Body of pancreas (tissue), 4 donors: ENCODE measurements at places on chromosomes 4 and X. TPM values are rescaled to one million over a fixed set of nuclear protein-coding genes. Genes with fewer than 3 reads are reported as not detected.

DNA sequence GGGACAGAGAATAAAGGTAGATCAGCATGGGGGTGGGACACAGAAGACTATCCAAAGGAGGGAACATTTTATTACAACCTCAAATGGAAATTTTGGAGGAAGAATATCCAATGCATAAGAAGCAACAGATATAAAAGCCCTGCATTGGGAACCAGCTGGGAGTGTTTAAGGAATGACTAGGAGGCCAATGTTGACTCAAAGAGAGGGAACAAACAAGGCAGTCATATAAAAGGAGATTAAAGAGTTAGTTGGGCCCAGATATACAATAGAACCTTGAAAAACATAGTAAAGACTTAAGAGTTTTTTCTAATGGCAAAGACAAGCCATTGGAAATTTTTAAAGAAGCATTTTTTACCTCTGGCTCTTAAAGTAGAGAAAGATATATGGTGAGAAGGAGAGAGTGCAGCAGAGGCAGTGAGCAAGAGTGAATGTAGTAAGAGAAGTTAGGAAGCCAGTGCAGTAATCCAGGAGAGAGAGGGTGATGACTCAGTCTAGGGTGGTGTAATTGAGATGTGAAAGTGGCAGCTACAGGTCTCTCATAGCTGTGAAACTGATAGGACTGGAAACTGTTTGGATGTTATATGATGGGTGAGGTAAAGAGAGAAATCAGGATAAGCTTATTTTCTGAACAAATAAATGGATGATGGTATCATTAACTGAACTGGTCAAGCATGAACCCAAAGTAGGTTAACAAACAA is 182.2 kb upstream of the ATOH1 start:
- no peak overlapping the region for H3K27ac ChIP-seq
- H3K4me3 ChIP-seq, result no peak overlapping the region
- H3K36me3 ChIP-seq, result no peaks in the 10 kb centered on the region
- DNase-seq, result no peak

- H3K4me3 ChIP-seq, result no peak overlapping the region
- H3K27me3 ChIP-seq, result no peaks in the 10 kb centered on the region
- DNase-seq, result no peak
- H3K4me1 ChIP-seq, result peaks cover 17% of the 10 kb centered on the region
Measured at GRCh38 chrX:54992911-54993622, 921 bp downstream of the PFKFB1 start.

Gene SLC9B1
- total RNA-seq, result not detected

Gene NAP1L3
- total RNA-seq, result 0.33 TPM

GRCh38 chrX:73508861-73509260 is 54.1 kb upstream of the CHIC1 start:
- H3K27ac ChIP-seq, result no peak overlapping the region
- no peak overlapping the region for H3K4me3 ChIP-seq
- H3K27me3 ChIP-seq, result no peaks in the 10 kb centered on the region

Gene PSAPL1
- total RNA-seq, result 0.52 TPM

GRCh38 chrX:64188901-64189300 is 16.6 kb downstream of the AMER1 start:
- H3K27me3 ChIP-seq, result no peaks in the 10 kb centered on the region
- H3K4me3 ChIP-seq, result no peak overlapping the region
- no peak for DNase-seq
- H3K36me3 ChIP-seq, result no peaks in the 10 kb centered on the region
- H3K27ac ChIP-seq, result no peak overlapping the region

Gene DUX4
- total RNA-seq, result not detected

DNA sequence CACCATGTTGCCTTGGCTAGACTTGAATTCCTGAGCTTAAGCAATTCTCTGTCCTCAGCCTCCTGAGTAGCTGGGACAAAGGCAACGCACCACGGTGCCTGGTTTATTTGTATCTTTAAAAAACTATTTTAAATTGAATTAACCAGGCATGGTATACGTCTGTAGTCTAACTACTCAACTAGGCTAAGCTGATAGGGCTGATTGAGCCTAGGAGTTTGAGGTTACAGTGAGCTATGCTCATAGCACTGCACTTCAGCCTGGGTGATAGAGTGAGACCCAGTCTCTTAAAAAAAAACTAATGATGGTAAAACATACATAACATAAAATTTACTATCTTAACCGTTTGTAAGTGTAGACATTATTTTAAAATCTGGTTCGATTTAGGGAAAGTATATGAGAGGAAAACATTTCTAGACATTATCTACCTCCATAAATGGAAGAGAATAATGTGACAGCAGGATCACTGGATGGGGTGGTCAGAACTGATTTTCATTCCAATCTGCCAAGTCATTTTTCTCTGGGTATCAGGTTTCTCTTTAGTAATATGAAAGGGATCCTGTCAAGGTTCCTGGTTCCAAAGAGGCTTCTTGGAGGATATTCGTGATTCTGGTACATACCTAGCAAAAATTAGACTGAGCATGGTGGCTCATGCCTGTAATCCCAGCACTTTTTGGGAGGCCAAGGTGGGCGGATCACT is 8.7 kb upstream of the ITGB1BP2 start:
- H3K4me3 ChIP-seq, result no peak overlapping the region
- DNase-seq, result no peak
- H3K27me3 ChIP-seq, result no peaks in the 10 kb centered on the region
- H3K27ac ChIP-seq, result no peak overlapping the region
- H3K36me3 ChIP-seq, result peaks cover 17% of the 10 kb centered on the region
- peaks cover 6% of the 10 kb centered on the region for H3K4me1 ChIP-seq

DNA sequence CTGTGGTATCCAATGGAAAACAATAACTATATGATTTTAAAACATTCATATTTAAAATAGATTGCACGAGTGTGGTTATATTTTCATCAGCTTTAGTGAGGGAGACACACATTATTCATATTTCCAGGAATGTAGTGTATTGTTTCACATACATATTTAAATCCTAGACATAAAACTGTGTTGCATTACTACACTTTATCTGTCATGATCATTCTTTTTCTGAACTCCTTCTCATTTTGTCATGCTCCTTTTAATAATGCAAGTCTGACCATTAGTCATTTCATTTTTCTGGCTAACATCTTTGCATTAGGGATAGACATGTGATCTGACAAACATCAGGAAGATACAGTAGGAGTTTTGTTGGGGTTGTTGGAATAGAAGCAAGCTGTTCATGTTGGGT is 1382.7 kb downstream of the PCDH7 start:
- no peaks in the 10 kb centered on the region for H3K27me3 ChIP-seq
- H3K27ac ChIP-seq, result no peak overlapping the region
- H3K4me3 ChIP-seq, result no peak overlapping the region
- no peaks in the 10 kb centered on the region for H3K36me3 ChIP-seq

- H3K4me1 ChIP-seq, result no peaks in the 10 kb centered on the region
- H3K36me3 ChIP-seq, result no peaks in the 10 kb centered on the region
- H3K27ac ChIP-seq, result no peak overlapping the region
- H3K4me3 ChIP-seq, result no peak overlapping the region
- no peaks in the 10 kb centered on the region for H3K27me3 ChIP-seq
Measured at GRCh38 chr4:42048394-42048793, 58.1 kb downstream of the SLC30A9 start.

GRCh38 chrX:32893751-32894150 is 317.6 kb downstream of the DMD start:
- no peaks in the 10 kb centered on the region for H3K27me3 ChIP-seq
- H3K36me3 ChIP-seq, result no peaks in the 10 kb centered on the region
- H3K27ac ChIP-seq, result no peak overlapping the region
- H3K4me3 ChIP-seq, result no peak overlapping the region

DNA sequence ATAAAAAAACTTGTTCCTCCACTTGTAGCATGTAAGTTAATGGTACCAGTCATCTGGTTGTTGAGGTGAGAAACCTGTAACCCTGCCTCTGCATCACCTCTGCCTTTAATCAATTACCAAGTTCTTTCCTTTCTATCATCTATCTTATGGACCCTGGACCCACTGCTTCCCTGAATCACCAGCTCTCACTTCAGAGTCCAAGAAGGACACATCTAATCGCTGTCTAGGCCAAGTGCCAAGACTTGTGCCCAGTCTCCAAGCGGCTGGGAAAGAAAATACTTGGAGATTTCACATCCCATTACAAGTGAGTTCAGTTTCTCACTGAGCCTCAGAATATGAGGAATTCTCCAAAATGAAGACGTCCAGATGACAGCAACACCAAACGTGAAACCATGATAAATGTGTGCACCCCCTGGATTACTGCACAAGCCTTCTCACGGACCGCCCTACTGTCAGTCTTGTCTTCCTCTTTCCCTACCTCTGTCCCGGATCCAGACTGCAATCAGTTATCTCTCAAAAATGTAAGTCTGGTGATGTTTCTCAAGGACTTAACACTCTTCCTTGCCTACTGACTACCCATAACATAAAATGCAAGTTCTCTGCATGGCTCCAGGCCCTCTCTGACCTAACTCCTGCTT is 10.4 kb downstream of the PALLD start:
- DNase-seq, result peak; percentile 71
- no peak overlapping the region for H3K4me3 ChIP-seq
- no peaks in the 10 kb centered on the region for H3K27me3 ChIP-seq
- H3K4me1 ChIP-seq, result no peaks in the 10 kb centered on the region
- no peaks in the 10 kb centered on the region for H3K36me3 ChIP-seq

Gene SUPT20HL1
- 0.26 TPM for total RNA-seq

DNA sequence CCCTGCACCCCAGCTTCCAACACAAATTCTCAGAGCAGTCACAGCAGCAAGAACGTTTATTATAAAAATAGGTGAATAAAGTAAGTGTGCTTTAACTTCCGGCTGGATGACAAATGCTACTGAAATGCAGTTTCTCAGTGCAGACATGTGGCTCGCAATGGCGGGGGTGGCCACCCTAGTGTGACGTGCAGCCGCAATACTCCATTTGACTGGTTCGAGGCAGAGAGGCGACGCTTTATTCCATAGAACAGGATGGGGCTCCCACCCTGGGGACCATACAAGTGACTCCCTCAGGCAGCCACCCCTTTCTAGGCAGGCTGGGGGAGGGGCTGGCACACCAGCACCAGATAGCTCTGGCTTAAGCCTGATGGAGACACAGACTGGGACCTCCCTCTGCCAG is 14.5 kb downstream of the TNIP2 start:
- no peaks in the 10 kb centered on the region for H3K27me3 ChIP-seq
- H3K4me3 ChIP-seq, result no peak overlapping the region
- no peak for DNase-seq
- no peak overlapping the region for H3K27ac ChIP-seq
- H3K36me3 ChIP-seq, result peaks cover 20% of the 10 kb centered on the region
- no peaks in the 10 kb centered on the region for H3K4me1 ChIP-seq

DNA sequence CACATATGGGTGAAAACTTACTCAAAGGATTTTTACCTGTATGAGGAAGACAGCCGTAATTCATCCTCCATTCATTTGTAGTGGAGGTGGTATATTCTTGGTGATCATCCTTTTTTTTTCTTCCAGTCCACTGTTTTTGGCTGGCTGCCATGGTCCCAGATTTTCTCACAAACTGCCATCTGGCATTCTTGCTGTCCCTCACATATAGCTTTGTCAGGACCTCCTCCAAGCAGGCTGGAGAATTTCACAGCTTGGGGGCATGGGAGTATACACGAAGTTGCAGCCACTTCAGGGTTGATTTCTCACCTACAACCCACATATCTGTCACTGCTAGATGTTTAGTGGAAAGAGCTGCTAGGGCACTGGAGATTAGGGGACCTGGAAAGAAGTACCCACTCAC is 401.0 kb downstream of the IL1RAPL1 start:
- H3K36me3 ChIP-seq, result no peaks in the 10 kb centered on the region
- no peaks in the 10 kb centered on the region for H3K4me1 ChIP-seq
- no peak overlapping the region for H3K27ac ChIP-seq
- peak; percentile 11 for DNase-seq
- no peaks in the 10 kb centered on the region for H3K27me3 ChIP-seq

- H3K36me3 ChIP-seq, result no peaks in the 10 kb centered on the region
- no peaks in the 10 kb centered on the region for H3K27me3 ChIP-seq
- no peak overlapping the region for H3K4me3 ChIP-seq
- peaks cover 45% of the 10 kb centered on the region for H3K4me1 ChIP-seq
- peak; percentile 85 for DNase-seq
Measured at GRCh38 chrX:107710617-107711391, 64.8 kb downstream of the TSC22D3 start.

GRCh38 chr4:151753056-151753455 is 7.8 kb downstream of the GATB start:
- no peaks in the 10 kb centered on the region for H3K4me1 ChIP-seq
- no peaks in the 10 kb centered on the region for H3K27me3 ChIP-seq
- no peak for DNase-seq
- no peak overlapping the region for H3K27ac ChIP-seq
- no peak overlapping the region for H3K4me3 ChIP-seq

Gene CBLL2
- not detected for total RNA-seq

- no peak overlapping the region for H3K27ac ChIP-seq
- no peaks in the 10 kb centered on the region for H3K4me1 ChIP-seq
- DNase-seq, result no peak
- no peaks in the 10 kb centered on the region for H3K36me3 ChIP-seq
- H3K27me3 ChIP-seq, result no peaks in the 10 kb centered on the region
Measured at GRCh38 chr4:108991551-108992328, 228.9 kb upstream of the ETNPPL start.

DNA sequence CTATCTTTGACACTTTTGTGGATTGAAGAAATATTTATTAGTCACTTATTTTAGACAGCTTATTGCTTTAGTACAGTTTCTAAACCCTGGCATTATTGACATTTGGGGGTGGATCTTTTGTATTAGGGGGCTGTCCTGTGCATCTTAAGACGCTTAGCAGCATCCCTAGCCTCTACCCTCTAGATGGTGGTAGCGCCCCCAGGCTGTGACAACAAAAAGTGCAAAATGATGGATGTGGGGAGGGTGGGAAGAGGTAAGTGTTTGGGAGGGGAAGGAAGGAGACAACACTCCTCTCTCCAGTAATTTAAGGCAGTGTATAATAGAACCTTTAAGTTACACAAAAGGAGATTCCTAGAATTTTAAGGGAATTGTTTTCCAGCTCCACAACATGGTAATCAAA is 1210.6 kb downstream of the C4orf33 start:
- H3K27ac ChIP-seq, result no peak overlapping the region
- no peaks in the 10 kb centered on the region for H3K36me3 ChIP-seq
- no peaks in the 10 kb centered on the region for H3K4me1 ChIP-seq
- H3K27me3 ChIP-seq, result no peaks in the 10 kb centered on the region
- no peak for DNase-seq
- no peak overlapping the region for H3K4me3 ChIP-seq

- DNase-seq, result no peak
- H3K4me1 ChIP-seq, result no peaks in the 10 kb centered on the region
- no peak overlapping the region for H3K27ac ChIP-seq
- no peaks in the 10 kb centered on the region for H3K27me3 ChIP-seq
Measured at GRCh38 chrX:40188573-40189417, 91.0 kb upstream of the BCOR start.

Gene VEGFC
- total RNA-seq, result 1.3 TPM
